Naive thymus-derived CD4-positive, alpha-beta T cell (primary cell): ENCODE measurements at places on chromosomes 4 and X.

DNA sequence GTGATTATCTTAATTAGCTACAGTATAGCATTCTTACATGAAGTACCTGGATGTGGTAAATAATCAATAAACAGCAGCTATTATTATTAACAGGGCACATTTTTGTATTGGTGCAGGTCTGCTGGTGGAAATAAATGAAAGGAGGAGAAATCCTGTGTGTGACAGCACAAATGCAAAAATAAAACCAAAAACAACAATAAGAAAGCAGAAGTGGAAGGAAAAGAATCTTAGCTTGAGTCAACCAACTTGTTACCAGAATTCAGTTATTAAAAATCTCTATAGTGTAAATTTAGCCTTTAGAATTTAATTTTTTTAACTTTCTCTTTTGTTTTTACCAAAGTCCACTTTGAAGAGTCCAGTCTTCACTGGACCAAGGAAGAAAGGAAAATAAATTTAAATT, 63.1 kb upstream of the LSM6 start:
- DNase-seq, result no peak

- DNase-seq, result peak; percentile 27
Observed at GRCh38 chrX:134171661-134172587, 65.1 kb upstream of the CCDC160 start.

GRCh38 chrX:154542723-154543424, 3.8 kb downstream of the G6PD start:
- no peak for DNase-seq

GRCh38 chrX:9141496-9141895, 107.6 kb upstream of the FAM9B start:
- no peak for DNase-seq

GRCh38 chr4:126851391-126851790, 781.4 kb upstream of the INTU start:
- DNase-seq, result no peak

- no peak for DNase-seq
Observed at GRCh38 chr4:8168832-8169598, 10.4 kb upstream of the ABLIM2 start.

DNA sequence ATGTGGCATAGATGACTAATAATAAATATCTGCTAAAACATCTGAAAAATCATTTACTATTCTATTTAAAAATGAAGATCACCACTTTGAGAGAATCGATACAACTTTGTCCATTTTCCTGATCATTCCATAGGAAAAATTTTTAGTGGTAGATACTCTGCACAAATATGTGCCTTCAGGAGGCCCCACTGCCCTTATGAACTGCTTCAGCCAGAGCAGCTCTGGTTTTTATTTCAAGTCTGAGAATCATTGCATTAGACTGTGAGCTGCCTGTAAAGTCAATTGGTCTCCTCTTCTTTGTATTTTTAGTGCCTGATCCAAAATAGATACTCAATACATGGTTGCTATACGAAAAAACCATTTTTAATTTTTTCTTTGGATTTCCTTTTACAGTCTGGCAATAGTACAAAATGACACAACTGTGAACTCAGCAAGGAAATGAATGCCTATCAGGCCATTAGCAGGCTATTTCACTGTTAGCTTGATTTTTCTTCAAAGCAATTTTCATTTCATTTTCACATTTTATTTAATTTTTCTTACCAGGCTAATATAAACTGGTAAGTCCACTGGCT, 69.1 kb downstream of the SHISA3 start:
- no peak for DNase-seq

DNA sequence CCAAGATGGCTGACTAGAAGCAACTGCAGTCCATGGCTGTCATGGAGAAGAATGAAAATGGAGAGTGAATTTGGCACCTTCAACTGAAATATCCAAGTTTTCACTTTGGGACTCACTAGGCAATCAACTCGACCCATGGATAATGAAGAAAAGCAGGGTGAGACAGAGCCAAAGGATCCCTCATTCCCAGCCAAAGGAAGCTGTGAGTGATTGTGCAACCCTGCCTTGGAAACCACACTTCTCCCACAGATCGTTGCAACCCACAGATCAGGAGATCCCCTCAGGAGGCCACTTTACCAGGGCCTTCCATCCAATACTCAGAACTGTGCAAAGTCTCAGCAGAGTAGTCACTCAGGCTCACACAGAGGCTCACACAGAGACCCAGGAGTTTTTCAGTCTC, 4.5 kb downstream of the CFAP299 start:
- DNase-seq, result no peak

GRCh38 chr4:151807220-151807619, 46.4 kb upstream of the GATB start:
- no peak for DNase-seq

GRCh38 chr4:176957353-176958118, 164.8 kb upstream of the VEGFC start:
- no peak for DNase-seq

- DNase-seq, result no peak
Observed at GRCh38 chrX:108366644-108367406, 71.4 kb downstream of the COL4A6 start.

DNA sequence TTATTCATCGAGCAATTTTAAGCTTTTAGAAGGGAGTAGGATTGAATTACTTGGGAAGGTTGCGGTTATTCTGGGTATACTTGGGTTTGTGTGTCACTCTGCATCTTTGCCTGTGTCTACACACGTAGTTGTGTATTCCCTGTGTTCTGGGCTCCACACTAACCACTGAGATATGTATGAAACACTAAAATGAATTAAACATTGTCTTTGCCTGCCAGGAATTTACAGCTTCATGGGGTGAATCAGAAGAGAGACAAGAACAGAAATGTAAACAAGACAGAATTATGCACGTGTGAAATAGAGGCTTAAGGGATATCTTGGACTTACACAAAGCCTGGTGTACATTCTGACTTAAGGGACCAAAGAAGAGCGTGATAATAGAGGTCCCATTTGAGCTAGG, 228.5 kb downstream of the AFF2 start:
- no peak for DNase-seq

- DNase-seq, result no peak
Observed at GRCh38 chr4:1459722-1460511, 53.7 kb upstream of the NKX1-1 start.

DNA sequence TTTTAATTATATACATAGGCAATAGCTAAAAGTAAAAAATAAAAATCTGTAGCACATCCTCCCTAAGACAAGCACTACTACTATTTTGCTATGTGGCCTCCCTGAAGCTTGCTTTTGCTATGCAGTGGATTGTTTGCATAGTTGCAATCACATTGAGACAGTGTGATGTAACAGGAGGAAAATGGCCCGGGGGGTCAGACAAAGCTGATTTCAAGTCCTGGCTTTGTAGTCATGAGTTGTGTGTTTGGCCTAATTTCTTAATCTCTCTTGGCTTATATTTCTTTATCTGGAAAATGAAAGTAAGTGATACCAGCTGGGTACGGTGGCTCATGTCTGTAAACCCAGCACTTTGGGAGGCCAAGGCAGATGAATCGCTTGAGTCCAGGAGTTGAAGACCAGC, 166.6 kb downstream of the LHFPL1 start:
- no peak for DNase-seq

DNA sequence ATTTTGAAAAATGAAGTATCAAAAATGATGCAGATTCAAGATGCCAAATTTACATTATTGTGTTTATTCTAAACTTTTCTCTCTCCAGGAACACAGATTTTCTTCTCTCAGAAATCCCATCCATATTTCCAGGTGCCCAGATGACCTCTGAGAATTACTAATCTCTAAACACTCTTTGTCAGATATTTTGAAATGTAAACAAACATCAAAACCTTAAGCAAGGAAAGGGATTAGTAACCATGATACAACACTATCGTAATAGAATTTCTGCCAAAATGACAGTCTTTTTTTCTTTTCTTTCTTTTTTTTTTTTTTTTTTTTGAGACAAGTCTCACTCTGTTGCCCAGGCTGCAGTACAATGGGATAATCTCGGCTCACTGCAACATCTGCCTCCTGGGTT, 76.7 kb downstream of the PDS5A start:
- no peak for DNase-seq

- no peak for DNase-seq
Observed at GRCh38 chr4:140046016-140046415, 108.0 kb downstream of the MAML3 start.

DNA sequence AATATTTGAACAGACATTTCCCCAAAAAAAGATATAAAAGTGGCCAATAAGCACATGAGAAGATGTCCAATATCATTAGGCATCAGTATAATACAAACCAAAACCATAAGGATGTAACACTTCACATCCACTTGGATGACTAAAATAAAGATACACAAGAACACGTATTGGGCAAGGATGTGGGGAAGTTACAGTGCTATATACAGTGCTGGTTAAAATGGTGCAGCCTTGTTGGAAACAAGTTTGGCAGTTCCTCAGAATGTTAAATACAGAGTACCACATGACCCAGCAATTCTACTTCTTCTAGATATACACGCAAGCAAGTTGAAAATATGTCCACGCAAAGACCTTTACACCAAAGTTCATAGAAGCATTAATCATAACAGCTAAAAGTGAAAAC, 58.9 kb downstream of the HAUS3 start:
- DNase-seq, result no peak

DNA sequence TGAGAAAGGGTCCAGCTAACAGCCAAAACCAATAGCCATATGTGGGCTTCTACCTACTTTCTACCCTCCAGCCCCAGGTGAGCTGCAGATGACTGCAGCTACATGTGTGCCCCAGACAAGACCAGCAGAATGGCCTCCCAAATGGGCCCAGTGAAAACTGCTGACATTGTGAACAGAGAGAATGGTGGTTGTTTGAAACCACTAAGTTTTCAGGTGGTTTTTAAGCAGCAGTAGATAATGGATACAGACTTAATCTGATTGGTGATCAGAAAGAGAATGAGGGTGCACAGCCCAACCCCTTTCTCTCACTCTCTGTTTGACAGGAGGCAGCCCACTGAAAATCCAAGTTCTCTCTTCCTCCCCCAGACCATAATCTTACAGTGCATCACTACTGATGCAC, 42.5 kb upstream of the BBS12 start:
- no peak for DNase-seq

DNA sequence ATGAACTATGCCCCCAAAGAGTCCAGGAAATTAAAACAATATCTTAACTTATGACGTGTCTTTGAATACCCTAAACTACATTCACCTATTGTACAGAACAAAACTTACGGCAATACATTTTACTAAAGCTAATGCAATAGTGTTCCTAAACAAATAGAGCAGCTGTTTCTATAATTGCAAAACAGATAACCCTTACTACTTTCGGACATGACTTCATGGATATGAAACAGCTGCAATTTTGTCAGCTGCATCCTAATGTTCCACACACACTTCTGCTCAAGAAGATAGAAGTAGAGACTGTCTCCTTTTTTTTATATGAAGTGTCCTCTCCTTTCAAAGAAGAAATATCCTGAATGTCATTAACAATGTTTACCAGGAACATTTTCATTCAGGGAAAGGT, 174.9 kb downstream of the ACTRT1 start:
- DNase-seq, result no peak
